ENCODE measurements at places on chromosomes 13 and 19.

GRCh38 chr19:6476155-6476895 is 5.3 kb downstream of the DENND1C start:
- DNase-seq, result peak; percentile 71
- no peaks in the 10 kb centered on the region for H3K27me3 ChIP-seq
- peaks cover 17% of the 10 kb centered on the region for H3K4me1 ChIP-seq
- no peak overlapping the region for H3K4me3 ChIP-seq
- peaks cover 65% of the 10 kb centered on the region for H3K36me3 ChIP-seq

- H3K27ac ChIP-seq, result peak within 1 kb of the TSS; percentile 99
- H3K36me3 ChIP-seq, result peaks cover 5% of the 10 kb centered on the region
- H3K27me3 ChIP-seq, result no peaks in the 10 kb centered on the region
- peaks cover 8% of the 10 kb centered on the region for H3K4me1 ChIP-seq
- peak within 1 kb of the TSS; percentile 94 for H3K4me3 ChIP-seq
- DNase-seq, result peak; percentile 86
Observed at GRCh38 chr13:32315238-32316027, at the start of the genes BRCA2 and ZAR1L. BRCA2 (plus strand) TSS chr13:32315508; CDS start chr13:32316461, 953 bp downstream. ZAR1L (minus strand) TSS chr13:32315363; CDS start chr13:32311925, 3,438 bp downstream.

DNA sequence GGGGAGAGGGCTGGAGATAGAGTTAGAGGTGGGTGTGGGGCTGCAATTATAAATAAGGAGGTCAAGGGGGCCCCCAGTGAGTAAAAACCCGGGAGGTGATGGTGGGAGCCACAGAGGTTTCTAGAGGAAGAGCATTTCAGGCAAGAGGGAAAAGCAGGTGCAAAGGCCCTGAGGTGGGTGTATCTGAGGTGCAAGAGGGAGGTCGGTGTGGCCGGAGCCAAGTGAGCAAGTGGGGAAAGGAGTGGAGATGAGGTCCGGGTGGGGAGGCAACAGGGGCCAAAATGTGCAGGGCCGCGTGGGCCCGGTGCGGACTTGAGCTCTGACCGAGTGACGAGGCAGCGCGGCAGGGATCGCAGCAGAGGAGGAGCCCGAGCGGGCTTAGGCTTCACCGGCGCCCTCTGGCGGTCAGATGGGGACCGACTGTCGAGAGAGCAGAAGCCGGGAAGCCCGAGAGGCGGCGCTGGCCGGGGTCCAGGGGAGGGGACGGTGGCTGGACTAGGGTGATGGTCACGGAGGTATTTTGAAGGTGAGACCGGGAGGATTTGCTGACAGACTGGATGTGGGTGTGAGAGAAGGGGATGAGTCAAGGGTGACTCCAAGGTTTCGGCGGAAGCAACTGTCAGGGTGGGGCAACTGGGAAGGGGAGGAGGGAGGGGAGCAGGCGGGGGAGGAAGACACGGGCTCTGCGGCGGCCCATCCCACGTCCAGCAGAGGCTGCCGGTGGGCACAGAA is 17.7 kb upstream of the SPACA4 start:
- no peak overlapping the region for H3K4me3 ChIP-seq
- H3K27ac ChIP-seq, result no peak overlapping the region
- no peaks in the 10 kb centered on the region for H3K27me3 ChIP-seq
- peaks cover 3% of the 10 kb centered on the region for H3K4me1 ChIP-seq
- no peaks in the 10 kb centered on the region for H3K36me3 ChIP-seq

DNA sequence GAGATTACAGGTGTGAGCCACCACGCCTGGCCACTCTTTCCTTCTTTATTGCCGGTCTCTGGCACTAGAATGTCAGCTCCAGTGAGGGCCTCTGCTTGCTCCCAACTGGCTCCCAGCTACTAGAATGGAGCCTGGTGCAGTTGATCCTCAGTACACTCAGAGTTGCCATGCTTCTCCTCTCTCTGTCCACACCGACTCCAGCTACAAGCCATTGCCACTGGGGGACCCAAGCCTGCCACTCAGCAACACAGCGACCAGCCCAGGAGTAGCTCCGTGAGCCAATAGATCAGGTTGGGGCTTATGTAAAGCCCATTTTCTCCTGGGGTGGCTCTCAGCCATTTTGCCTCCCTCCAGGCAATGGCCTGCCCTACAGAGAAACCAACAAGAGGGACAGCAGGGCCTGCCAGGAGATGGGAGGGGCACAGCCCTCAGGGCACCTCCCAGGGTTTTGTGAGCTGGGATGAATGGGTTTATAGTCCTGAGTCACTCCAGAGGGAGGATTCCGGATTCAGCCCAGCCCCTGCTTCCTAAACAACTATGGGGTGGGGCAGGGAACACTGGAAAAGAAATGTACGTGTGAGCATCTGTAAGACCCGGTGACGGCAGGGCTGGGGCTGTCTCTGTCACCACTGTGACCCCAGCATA is 36.5 kb downstream of the OPA3 start:
- no peak for DNase-seq
- H3K27ac ChIP-seq, result no peak overlapping the region
- H3K4me1 ChIP-seq, result no peaks in the 10 kb centered on the region
- no peaks in the 10 kb centered on the region for H3K36me3 ChIP-seq
- H3K27me3 ChIP-seq, result no peaks in the 10 kb centered on the region
- H3K4me3 ChIP-seq, result no peak overlapping the region

DNA sequence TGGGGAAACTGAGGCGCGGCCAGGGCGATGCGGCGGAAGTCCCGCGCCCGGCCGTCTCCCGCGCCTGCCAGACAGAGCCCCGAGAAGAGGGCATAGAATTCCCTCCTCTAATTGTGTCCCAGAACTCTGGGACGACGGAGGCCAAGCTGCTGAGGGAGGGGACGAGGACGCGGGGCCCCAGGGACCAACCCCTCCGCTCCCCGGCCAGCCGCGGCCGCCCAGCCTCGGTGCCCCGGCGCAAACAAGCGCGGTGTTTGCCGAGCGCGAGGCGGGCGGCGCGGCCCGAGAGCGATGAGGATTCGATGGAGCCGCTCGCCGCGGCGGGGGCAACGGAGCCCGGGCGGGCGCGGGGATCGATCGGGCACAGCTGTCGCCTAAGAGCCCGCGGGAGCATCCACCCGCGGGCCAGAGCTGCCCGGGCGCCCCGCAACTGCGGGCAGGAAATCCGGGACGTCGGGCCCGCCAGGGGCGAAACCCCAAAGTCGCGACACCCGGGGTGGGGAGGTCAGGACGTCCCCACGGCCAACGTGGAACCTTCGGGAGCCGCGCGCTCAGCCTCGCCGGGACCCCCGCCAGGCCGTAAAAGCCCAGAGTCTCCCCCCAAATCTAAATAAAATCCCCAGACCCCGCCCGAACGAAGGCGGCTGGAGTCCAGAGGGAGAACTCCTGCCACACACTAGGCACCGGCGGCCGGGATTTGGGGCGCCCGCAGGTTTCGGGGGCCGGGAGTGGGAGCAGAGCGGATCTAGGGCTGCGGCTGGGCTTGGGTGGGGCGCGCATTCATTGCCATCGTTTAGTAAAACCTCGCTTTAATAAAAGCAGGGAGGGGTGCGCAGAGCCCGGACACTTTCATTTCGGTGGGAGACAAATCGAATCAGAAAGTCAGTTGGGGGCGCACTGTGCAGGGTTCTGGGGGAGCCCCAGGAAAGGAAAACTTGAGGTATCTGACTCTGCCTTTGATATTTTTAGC is 3.6 kb upstream of the ONECUT3 start:
- DNase-seq, result no peak
- peaks cover 29% of the 10 kb centered on the region for H3K4me1 ChIP-seq
- no peak overlapping the region for H3K27ac ChIP-seq
- peaks cover 53% of the 10 kb centered on the region for H3K27me3 ChIP-seq
- H3K4me3 ChIP-seq, result no peak overlapping the region

All from naive thymus-derived CD4-positive, alpha-beta T cell (primary cell).